Adipocyte (in vitro differentiated cells): ENCODE measurements at places on chromosomes 1 and 21.

DNA sequence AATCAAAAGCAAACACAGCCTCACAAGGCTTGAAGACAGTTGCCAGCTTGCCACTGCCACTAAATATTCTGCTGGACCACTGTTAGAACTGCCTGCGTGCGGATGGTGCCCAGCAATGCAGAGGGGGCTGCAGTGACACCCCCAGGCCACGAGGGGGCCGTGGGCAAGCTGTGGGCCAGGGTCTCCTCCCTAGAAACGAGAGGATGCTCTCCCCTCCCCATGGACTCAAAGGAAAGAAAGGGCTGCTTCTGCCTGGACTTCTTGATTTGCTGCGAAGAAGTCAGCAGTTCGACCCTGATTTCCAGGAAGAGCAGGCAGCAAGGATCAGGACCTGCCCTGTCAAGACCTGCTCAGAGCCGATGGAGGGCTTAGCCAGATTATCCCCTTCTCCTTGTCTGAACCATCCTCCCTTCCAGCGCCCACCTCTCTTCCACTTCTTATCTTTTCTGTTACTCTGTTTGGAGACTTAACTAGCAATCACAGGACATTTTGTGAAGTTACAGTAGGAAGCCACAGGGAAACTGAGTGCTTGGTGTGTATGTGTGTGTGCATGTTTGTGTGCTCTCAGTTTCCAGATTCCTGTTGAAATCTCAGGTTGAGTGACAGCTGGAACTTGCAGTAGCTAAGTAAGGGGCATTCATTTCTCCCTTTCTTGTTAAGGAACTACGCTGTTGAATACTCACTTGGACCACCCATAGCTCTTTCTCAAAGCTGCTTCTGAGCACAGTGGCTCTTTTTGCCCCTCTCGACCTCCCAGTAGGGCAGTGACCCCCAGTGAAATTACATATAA lies 2.7 kb downstream of the MAN1C1 start:
- DNase-seq = peak; percentile 52

DNA sequence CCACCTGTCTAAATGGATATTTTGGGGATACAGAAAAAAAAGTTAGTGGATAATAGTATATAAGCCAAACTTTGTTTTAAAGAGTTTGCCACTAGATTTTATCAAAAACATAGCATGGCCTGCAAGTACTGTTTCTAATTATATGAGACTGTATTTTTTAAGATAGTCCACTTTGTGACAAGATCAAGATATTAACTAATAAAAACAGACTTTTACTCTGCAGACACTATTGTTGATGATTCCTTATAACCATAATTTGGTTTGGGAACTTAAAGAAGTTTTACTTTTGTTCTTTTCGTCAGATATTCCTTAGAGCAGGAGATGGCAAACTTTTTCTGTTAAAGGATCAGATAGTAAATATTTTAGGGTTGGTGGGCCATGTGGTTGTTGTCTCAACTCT lies 36.4 kb downstream of the SMG7 start:
- DNase-seq = no peak

GRCh38 chr1:30085811-30086770 lies 637.3 kb downstream of the MATN1 start:
- DNase-seq = peak; percentile 76

DNA sequence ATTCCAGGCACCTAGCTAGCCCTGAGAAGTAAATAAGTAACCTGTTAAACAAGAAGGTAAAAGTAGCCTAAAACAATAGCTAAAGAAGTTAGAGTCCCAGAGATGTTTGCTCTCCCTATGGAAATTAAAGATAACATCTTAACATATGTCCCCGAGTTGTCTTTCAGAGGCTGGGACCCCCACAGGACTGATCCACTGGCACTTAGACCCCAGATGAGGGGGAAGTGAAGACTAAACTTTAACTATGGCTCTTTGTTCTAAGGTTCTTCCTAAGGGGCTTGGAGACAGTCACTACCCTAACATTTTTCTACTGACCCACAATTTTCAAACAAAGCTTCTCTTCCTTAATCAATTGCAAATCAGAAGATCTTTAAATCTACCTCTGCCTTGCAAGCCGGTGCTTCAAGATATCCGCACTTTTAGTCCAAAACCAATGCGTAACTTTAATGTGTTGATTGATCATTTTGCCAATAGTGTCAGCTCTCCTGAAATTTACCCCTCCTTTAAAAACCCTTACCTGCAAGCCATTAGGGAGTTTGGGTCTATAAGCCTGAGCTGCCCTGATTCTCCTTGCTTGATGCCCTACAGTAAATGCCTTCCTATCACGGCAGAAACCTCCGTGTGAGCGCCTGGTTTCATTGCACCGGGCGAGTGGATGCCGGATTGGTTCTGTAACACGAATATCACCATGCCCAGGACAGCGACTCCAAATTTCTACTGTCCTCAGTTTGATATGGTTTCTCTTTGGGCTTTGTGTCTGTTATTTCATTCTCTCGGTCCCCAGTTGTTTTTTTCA lies 404.4 kb downstream of the SIPA1L2 start:
- no peak for DNase-seq

DNA sequence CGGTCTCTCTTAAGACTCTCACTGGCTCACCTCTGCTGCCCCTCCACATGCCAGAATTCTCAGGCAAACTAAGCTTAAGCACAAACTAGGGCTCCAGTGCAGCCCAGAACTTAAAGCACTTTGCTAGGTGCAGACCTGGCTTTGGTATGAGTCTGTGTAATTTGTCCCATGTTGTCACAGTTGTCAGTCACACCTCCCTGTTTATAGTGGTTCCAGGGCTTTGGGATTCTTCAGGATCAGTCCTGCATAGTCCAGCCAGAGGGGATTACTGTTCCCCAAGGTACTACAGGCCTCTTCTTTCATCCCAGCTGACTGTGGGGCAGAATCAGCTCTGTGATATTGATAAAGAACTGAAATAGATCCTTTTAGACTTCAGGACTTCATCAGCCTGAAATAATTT lies 105.0 kb upstream of the UBE2U start:
- no peak for DNase-seq

DNA sequence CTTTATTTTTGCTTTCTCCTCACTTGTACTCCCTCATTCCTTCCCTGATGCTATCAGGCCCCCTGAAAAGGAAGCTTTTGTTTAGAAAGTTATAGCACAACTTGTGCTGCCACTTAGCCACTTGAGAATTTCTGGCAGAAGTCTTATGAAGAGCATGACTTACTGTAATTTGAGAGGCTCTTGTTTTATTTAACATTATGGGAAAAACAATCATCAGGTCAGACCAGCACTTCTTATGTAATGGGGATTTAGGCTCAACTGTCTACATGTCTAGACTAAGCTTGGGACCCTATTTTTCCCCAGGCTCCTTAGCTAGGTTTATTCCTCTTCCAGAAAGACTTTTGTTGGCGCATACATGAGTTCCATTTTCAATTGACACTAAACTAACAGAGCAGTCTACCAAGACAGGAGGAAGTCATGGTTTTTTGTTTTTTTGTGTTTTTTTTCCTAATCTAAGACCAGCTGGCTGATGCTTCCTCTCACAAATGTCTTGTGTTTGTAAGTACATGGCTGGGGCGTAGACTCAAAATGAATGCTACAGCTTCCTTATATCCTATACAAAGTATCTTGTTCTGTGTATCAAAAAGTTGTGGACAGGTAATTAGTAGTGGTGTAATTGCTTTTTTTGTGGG lies 31.5 kb downstream of the TNFSF4 start:
- DNase-seq = peak; percentile 49

- DNase-seq = no peak
Measured at GRCh38 chr1:162216604-162217003, 147.1 kb downstream of the NOS1AP start.

GRCh38 chr1:220879076-220879508 lies at the start of gene HLX:
HLX (plus strand) TSS chr1:220879443; CDS start chr1:220879858, 415 bp downstream.
- peak; percentile 97 for DNase-seq

DNA sequence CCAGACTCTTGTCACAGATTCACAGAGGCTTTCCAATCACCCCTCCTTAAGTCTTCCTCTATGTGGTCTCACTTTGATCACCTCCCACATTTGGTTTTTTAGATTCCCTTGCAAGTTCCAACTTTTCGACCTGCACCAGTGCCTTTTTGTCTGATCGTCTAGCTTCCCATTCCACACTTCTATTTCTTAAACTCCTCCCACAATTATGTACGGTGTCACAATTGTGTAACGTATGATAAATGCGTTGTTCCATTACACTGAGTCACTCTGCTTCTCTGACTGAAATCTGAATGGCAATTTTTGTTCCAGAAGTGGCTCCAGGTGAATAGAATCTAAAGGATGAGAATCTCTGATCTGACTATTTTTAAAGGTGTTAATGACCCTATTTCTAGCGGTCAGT lies 320.1 kb downstream of the LMX1A start:
- DNase-seq = no peak

DNA sequence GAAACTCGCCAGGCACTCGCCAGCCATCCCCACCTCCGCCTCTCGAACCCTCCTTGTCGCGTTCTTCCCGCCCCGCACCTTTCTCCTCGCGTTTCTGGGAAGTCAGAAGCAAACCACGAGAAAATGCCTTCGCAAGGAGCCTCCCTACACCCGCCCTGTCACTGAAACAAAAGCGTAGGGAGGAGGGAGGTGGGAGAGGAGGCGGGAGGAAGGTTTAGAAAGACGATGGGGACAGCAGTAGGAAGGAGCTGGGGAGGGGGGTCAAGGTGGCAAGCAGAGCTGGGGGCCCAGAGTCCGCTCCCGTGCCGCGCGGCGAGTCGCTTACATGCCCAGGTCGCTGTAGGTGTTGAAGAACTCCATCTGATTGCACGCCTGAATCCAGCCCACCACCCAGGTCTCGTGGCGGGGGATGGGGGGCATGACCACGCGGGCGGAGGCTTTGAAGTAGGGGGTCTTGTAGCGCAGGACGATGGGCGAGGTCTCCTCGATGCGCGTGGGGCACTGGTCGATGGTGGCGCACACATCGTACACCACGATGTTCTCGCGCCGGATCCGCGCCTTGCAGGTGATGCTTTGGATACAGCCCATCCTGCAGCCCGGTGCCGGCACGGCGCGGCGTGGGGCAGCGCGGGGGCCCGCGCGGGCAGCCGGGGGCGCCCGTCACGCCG lies 1.0 kb downstream of the FAM78B start:
- DNase-seq = peak; percentile 0

GRCh38 chr1:72482736-72483413 lies 200.5 kb upstream of the NEGR1 start:
- no peak for DNase-seq

DNA sequence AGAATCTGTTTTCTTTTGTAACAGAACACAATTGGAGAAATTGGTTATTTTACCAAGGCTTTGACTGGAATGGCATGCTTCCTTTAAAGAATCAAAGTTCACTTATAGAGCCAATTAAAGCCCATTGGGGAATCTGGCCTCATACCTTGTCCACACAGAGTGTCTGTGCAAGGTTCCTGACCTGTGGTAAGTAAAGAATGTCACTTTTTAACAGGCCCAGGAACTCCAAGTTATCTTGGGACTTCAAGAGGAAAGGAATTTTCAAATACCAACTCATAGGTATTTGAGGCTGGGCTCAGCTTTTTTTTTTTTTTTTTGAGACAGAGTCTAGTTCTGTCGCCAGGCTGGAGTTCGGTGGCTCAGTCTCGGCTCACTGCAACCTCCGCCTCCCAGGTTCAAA lies 2.3 kb upstream of the CATSPERE start:
- no peak for DNase-seq

GRCh38 chr1:179340918-179341317 lies 24.9 kb upstream of the AXDND1 start:
- no peak for DNase-seq

DNA sequence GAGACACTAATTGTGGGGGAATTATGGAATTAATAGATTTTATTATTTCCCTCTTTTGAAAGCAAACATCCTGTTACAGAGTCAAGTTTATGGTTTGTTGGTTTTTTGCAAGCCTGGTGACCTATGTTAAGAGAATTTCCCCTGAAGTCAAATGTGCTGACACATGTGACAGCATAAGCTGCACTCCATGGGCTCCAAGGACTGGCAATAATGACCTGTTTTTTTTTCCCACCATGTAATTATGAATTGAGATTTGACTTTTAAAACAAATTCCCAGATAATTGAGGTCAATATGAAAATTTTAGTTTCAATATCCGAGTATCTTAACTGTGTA lies 242.5 kb upstream of the SGIP1 start:
- DNase-seq = no peak

- DNase-seq = no peak
Measured at GRCh38 chr1:109819906-109820305, 56.2 kb upstream of the EPS8L3 start.

GRCh38 chr1:99110140-99111041 lies 105.7 kb upstream of the PLPPR5 start:
- no peak for DNase-seq

DNA sequence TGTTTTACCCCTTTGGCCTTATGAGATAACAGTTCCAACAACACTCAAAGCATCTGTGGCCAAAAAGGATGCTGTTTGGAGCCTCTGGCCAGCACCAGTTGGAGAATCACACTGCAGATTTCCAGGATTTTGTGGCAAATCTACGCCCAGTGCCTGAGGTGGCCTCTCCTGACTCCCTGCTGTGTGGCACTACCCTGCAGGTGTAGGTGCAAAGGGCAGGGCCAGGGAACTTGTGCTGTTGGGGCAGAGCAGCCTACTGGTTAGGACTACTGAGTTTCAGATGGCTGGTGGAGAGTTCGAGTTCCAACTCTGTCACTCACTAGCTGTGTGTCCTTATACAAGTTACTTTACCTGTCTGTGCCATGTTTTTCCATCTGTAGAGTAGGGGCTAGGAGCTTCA lies 170.5 kb downstream of the PTPRU start:
- DNase-seq = no peak

GRCh38 chr1:108513044-108513415 lies 46.9 kb upstream of the EEIG2 start:
- no peak for DNase-seq

GRCh38 chr1:171142416-171143385 lies 42.4 kb upstream of the FMO2 start:
- DNase-seq = no peak

DNA sequence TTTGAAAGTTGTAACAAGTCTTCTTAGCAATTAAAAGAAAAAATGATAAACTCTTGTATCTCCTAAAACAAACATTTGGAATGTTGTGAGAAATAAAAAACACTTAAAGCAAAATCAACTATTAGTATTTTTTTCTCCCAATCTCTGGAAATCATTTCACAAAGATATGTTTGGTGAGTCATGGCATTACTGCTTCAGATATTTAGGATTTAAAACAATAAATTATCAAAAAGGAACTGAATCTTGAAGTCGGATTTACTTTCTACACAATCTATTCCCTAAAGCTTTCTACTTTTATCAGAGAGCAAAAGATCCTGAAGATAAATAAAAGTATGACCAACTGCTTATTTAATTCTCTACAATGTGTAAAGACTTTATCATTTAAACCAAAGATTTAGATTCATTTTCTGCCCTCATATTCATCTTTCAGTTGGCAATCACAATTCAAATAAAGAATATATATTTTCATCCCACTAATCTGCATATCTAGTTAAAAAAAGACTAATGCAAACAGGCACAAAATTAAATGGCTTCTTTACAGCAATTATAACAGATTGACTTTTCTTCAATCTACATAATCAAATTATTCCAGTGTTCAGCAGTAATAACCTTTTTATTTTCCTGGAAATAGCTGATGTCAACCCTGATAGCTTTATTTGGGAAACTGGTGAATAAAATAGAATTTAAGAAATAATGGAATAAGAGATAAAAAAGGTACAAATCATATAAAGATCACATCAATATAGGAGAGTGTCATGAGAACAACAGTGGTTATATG lies 230.0 kb downstream of the COP1 start:
- DNase-seq = peak; percentile 42
